Lung microvascular endothelial cell (primary cell): ENCODE measurements at places on chromosomes 13 and 19. TPM values are rescaled to one million over a fixed set of nuclear protein-coding genes. Genes with fewer than 3 reads are reported as not detected.

- DNase-seq = no peak
Observed at GRCh38 chr19:15439078-15439799, 10.5 kb downstream of the WIZ start.

DNA sequence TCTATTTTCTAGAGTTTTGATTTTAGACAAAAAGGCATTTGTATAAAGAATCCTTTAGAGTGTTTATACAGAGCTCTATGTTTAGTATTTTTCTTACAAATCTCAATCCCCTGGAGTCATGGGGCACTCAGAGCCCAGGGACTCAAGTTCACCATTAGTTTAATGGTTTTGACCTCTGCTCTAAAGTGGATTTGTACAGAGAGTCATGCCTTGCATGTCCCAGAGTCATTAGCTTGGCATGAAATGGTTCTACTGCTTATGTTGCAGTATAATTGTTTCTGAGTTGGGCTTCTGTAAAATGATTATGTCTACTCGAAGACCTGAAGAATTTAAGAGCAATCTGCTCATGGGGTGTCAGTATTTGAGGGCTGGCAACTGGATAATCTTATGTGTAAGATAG lies 406.2 kb downstream of the DLEU7 start:
- DNase-seq = no peak

- DNase-seq = no peak
Observed at GRCh38 chr13:91576590-91576989, 178.2 kb downstream of the GPC5 start.

DNA sequence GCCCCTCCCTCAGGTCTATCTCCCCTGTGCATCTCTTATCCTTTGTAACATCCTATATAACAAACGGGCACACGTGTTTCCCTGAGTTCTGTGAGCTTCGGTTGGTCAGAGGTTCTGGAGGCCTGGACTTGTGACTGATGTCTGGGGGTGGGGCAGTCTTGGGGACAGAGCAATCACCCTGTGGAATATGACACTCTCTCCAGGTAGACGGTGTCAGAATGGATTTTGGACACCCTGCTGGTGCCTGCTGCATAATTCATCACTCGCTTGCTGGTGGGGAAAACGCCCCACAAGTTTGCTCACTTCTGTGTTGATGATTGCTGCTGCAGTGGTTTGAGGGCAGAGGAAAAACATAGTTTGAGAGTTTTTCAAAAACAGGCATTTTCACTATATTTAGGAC lies 223.2 kb downstream of the UQCRFS1 start:
- DNase-seq = no peak

DNA sequence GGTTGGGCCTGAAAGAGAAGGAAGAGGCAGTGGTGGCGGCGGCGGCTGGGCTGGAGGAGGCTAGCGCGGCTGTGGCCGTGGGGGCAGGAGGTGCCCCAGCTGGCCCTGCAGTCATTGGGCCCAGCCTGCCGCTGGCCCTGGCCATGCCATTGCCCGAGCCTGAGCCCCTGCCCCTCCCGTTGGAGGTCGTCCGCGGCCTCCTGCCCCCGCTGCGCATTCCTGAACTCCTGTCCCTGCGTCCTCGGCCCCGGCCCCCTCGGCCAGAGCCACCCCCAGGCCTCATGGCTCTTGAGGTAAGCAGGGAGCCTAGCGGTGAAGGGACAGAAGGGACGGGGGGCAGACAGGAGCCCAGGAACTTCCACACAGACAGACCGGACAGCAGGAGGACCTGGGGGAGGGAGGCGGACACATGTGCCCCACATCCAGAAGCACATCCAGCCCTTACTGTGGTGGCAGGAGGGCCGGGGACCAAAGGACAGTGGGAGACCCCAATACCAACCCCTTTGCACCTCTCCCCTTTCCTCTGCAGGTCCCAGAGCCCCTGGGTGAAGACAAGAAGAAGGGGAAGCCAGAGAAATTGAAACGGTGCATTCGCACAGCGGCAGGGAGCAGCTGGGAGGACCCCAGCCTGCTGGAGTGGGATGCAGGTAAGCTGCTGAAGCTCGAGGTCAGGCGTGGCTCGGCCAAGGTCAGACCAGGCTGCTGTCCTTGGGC lies 5.0 kb downstream of the RBM42 start:
- no peak for DNase-seq

DNA sequence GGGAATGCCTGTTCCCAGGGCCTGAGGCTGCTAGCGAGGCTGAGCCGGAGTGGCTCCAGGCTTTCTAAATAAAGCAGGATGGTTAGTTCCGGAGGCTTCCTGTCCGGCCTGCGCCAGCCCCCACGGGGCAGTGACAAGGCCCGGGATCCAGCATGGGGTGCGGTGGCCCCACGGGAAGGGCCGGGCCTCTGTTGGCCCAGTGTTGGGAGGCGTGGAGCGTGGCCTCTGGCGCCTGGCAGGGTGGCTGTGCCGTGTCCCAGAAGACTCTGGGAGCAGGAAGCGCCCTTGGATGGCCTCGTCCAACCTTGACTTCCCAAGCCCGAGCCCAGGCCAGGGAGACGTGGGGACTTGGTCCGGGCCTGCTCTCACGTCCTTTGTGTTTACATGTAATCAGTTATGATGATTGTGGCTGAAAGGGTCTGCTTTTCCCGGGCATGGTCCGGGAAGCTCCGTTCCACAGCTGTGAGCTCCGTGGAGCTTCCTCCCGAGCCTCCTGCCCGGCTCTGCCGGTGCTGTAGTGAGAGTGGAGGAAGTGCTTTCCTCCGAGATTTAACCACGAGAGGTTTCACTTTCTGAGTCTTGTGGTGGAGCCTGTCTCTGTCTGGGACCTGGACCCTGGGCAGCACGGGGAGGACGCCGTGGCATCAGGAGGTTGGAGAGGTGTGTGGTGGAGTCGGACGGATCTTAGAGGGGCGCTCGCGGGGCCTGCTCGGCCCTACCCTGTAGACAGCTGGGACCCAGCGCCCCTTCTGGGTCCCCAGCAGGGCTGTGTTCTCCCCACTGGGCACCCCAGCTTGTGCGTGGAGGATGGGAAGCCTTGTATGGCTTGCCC lies 4.6 kb downstream of the GNA11 start:
- peak; percentile 56 for DNase-seq

- DNase-seq = no peak
Observed at GRCh38 chr13:102974317-102975087, 91.7 kb downstream of the SLC10A2 start.

DNA sequence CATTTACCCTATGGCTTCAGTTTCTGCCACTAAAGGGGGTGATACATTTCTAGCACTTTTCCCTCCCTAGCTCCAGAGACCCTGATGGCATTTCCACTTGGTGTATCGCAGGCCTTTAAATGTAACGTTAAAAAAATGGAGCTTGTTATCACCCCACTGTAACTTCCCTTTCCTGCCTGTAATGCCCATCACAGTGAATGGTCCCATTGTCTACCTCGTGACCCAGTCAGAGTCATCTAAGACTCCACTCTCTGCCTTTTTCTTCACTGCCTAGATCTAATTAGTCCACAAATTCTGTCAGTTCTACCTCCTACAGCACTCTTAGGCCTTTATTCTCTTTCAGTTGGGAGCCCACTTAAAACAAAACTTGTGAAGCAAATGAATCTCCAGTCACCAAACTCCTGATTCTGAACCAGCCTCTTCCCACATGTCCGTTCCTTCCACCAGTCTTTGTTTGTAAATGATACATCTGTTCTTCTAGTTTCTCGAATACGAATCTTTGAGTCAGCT lies 64.8 kb downstream of the NHLRC3 start:
- no peak for DNase-seq

GRCh38 chr19:39104186-39104596 lies 20.0 kb downstream of the ACP7 start:
- DNase-seq = no peak

DNA sequence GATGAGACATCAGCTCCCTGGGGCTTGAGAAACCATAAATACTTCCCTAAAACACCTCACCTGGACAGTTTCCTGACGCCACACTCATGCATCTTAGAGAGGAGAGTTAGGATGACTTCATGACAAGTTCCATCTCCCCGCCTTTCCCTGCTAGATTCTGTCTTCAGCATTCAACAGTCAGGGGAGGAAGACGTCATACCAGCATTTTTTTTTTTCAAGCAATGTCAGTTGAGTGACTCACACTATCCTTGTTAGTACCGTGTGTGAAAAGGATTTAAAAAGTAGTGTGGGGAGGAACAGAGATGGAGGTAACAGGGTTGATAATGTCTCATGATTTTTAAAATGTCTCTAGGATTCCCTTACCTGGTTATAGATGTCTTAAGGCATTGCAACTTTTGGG lies at the start of gene OR7D2:
Gene OR7D2, plus strand, starts transcription at position 79 of the 400 bp plus-strand sequence. CDS start 6,803 bp downstream, outside the sequence.
- no peak for DNase-seq

DNA sequence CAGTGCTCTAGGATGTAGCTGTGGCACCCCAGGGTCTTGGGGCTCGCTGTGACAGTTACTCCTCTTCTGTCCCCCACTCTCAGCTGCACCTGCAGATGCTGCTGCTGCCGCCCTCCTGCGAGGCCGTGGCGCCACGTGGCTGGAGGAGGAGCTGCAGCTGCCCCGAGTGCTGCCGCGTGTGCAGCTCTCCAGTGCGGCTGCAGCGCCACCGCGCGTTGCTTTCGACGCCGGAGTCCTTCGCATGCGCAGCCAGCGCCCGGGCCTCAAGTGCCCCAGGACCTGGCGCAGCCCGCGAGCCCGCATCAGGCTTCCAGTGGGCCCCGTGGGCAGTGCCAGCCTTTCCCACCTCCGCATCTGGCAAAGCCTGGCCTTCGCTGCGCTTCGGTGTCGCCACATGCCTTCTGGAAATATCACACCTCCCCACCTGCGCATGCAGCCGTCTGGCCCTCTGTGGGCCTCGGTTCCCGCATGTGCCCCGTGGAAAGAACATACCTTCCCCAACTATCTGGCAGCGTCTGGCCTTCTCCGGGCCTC lies 692 bp upstream of the ZNF580 start:
- peak; percentile 83 for DNase-seq

DNA sequence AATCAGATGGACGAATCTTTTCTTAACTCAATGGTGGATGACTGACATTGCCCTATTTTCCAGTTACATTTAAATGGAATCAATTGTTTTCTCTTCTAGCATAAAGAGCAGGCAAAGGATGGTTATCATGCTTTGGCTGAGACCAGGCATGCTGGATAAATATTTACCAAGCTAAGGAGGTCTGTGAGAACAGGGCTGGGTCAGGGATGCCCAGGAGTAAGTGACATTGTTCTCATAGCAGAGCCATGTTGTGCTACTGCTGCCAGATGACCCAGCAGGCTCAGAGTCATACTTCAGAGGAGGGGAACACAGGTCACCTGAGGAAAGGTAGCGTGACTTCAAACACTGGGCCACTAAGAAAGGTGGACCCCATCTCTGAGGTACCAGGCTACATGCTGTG lies 116.0 kb upstream of the RNF113B start:
- no peak for DNase-seq

DNA sequence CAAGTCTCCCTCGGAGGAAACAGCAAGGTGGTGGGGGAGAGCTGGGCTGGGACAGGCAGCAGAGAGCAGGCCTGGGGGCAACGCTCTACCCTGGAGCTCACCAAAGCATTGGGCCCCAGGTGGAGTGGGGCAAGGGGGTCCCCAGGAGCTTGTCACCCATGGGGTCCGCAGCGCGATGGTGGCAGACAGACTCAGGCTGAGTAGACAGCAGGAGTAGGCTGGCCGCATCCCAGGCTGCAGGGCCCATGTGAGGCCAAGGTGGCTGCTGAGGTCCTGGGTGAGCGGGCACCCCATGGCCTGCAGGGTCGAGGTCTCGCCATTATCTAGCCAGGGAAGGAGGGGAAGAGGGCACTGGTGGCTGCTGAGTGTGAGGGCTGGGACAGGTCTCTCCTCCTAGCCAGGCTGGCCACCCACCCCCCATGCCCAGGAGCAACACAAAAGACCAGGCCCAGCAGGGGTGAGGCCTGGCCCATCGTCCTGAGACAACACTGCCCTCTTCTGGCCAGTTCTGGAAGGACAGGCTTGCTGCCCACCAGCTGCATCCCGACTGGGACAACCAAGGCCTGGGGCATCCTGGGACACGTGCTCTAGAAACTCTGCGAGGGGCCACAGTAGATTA lies 33.1 kb downstream of the CEBPG start:
- peak; percentile 74 for DNase-seq

- no peak for DNase-seq
Observed at GRCh38 chr19:296476-297225, 5.4 kb upstream of the PLPP2 start.

- DNase-seq = no peak
Observed at GRCh38 chr13:78192716-78193115, 274.1 kb upstream of the EDNRB start.

GRCh38 chr13:52112591-52112990 lies 16.3 kb downstream of the NEK5 start:
- DNase-seq = no peak

DNA sequence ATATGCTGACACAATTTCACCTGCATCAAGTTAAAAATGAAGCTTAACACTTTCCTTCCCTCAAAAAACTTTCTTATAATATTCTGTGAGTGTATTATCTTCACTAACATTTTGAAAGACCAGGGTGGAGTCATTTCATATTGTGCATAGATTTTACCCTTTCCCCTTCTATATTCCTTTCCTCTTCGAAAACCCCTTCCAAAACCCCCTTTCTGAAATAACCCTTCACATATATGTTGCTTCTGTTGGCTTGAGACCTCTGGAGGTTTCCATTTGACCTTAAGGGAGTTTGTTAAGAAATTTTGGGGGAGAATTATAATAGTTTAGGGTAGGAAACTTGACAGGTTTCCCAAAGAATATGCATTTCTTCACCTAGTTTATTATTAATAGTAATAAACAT lies 489.6 kb upstream of the MIR17HG start:
- DNase-seq = no peak

DNA sequence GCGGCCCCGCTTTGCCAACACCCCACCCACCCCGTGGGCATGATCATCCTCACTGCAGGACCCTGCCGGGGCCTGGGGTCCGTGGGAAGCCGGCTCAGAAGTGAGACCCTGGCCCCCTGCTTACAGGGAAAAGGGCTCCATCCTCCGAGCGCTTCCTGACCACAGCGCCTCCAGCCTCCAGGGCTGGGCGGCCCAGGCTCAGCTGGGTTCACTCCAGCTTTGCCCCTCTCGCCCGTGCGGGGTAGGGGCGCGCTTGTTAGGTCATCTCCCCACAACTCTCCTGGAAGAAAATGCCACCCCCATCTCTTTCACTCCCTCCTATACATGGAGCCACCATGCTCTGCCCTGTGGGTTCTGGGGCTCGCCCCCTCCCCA lies 6.6 kb upstream of the C1QTNF9B start:
- DNase-seq = no peak

ZNF541 gene
- 0.20 and 0.44 TPM in 2 replicates for total RNA-seq

JOSD2 gene
- total RNA-seq = 20.5 and 21.0 TPM in 2 replicates

ELSPBP1 gene
- not detected in 2 replicates for total RNA-seq

CEACAM7 gene
- total RNA-seq = 0.44 and 0.60 TPM in 2 replicates

PLIN5 gene
- 4.6 and 23.2 TPM in 2 replicates for total RNA-seq

FSD1 gene
- 2.2 and 10.2 TPM in 2 replicates for total RNA-seq

B3GNT3 gene
- total RNA-seq = 0.22 TPM in 1 of 2 replicates, not detected in the other

NCAN gene
- total RNA-seq = not detected in 2 replicates

MEX3D gene
- 41.6 and 75.6 TPM in 2 replicates for total RNA-seq

PTBP1 gene
- total RNA-seq = 113 and 124 TPM in 2 replicates

IGSF23 gene
- 0.22 TPM in 1 of 2 replicates, not detected in the other for total RNA-seq
